Urinary bladder (tissue), 4 donors: ENCODE measurements at places on chromosomes 12 and 14. TPM values are rescaled to one million over a fixed set of nuclear protein-coding genes. Genes with fewer than 3 reads are reported as not detected.

The GNPTAB gene
- 59.3 TPM for total RNA-seq

The SLC39A5 gene
- total RNA-seq, result not detected

The OASL gene
- 0.85 TPM for total RNA-seq

The CAPZA3 gene
- total RNA-seq, result not detected

The SPTB gene
- total RNA-seq, result 6.8 TPM

The SERPINA1 gene
- total RNA-seq, result 1.9 TPM
